ENCODE measurements at places on chromosomes 7 and 10.
A peak's percentile ranks its signal among the peaks of the same experiment; 100 is the strongest.

DNA sequence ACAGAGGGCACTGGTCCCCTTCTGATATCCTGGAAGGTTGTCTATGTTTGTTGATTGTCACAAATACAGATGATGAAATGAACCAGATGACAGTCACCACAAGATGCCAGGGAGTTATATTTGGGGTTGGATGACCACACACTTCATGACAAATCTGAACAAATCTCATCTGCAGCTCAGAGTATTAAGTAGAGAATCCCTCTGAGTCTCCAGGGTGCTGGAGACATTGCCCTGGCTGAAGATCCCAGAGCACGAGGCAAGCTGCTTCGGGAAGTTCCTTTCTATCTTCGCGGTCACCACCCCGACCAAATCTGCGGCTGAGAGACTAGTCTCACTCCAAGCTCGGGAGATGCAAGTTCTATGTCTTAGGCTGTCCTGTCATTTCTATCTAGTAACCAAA lies 9.0 kb downstream of the DENND2A start:
- DNase-seq = peak; percentile 62

DNA sequence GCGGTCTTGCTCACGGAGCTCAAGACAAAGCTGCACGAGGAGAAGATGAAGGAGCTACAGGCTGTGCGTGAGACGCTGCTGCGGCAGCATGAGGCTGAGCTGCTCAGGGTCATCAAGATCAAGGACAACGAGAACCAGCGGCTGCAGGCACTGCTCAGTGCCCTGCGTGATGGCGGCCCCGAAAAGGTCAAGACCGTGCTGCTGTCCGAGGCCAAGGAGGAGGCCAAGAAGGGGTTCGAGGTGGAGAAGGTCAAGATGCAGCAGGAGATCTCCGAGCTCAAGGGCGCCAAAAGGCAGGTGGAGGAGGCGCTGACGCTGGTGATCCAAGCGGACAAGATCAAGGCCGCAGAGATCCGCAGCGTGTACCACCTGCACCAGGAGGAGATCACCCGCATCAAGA lies 51.4 kb downstream of the JAKMIP3 start:
- DNase-seq = no peak

DNA sequence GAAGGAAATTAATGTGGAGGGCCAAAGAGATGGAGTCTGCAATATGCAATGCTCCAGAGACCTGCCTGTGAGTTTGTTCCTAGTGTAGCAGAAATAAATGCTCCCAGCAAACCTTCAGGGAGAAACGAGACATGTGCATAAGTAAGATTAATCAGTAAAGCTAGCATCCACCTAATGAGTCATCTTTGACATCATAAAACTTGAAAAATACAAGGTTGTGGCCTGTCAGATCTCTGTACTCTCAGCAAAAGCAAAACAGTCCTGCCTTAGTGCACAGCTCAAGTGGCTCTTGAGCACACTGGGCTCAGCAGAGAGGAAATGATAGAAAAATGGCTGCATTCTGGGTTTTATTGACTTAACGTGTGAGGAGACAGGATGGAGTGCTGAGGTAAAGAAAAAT lies 32.5 kb upstream of the ERCC6 start:
- no peak for DNase-seq

GRCh38 chr10:90885176-90885575 lies 13.4 kb downstream of the RPP30 start:
- DNase-seq = no peak

- DNase-seq = no peak
Observed at GRCh38 chr10:98411768-98412167, 3.2 kb downstream of the PYROXD2 start.

- DNase-seq = peak; percentile 83
Observed at GRCh38 chr7:131284702-131285419, 42.8 kb upstream of the MKLN1 start.

DNA sequence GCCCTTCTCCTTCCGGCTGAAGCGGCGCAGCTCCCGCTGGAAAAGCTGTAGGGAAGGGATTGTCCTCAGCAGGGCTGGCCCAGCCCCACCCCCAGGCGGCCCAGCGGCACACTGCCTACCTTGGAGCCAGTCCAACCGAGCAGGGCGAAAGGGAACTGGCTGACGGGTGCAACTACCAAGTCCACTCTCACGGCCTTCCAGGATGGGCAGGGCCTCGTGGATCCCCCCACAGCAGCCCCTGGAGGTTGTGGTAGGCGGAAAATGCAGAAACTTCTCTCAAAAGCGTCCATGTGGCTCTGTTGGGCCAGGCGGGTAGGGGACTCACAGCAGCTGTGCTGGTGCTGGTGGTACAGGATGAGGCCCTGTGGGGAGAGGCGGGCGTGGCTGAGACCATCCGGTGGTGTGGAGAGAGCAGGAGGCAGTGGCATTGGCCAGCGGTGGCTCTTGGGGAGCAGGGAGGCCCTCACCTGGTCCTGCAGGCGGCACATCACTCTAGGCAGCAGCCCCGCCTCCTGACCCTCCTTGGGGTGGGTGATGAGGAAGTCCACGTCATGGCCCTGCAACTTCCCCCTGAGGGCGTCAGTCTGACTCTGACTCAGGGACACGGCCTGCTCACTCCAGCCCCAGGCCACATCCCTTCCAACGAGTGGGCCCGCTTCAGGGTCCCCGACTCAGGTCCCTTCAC lies 8.4 kb upstream of the PGAM2 start:
- DNase-seq = peak; percentile 95

- DNase-seq = no peak
Observed at GRCh38 chr7:80740778-80741545, 102.5 kb downstream of the CD36 start.

DNA sequence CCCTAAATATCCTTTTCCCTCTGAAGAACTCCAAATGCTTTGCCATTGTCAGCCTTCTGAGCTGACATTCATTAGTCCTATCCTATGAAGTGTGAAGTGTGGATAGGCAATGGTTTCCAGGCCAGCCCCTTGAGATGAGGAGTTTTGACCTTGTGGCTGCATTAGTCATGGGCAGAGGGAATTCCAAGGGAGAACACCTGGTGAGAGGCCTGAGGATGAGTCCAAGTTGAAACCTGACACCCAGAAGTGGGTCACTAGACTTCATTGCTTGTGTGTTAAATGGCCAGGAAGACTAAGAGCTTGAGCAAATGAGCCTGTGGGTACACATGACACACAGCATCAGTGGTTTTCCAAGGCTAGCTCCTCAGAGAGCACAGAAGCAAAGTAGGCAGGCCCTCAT lies 260.8 kb downstream of the SKAP2 start:
- DNase-seq = no peak

GRCh38 chr10:101487399-101487798 lies 100.7 kb downstream of the POLL start:
- DNase-seq = no peak

- no peak for DNase-seq
Observed at GRCh38 chr10:34187201-34187600, 627.9 kb downstream of the PARD3 start.

DNA sequence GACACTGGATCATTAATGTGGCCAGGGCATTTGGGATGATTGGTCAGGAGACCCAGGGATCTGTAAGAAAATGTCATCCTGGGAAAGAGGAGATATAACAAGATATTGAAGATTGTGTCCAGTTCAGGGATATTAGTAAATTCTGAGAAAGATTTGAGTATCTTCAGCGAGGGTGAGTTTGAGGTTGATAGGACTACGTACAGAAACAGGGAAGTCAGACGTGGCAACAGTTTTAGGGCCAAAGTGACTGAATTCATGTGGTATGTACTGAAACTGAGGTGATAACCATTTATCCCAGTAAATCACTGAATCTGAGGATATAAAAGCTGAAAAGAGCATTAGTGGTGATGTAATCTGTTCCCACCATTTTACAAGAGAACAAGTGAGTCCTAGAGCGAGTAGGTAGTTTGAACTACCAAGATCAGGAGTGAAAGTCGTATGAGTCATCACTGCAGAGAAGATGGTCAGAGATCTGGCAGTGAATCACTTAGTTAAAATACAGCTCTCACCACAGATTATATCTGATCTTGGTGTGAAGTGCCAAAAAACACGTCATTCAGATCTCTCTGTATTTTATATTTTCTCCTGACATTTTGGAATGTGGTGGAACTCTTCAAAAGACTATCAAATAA lies 220.5 kb downstream of the CDK14 start:
- DNase-seq = no peak

GRCh38 chr10:68047122-68047521 lies 28.0 kb downstream of the HERC4 start:
- DNase-seq = no peak

DNA sequence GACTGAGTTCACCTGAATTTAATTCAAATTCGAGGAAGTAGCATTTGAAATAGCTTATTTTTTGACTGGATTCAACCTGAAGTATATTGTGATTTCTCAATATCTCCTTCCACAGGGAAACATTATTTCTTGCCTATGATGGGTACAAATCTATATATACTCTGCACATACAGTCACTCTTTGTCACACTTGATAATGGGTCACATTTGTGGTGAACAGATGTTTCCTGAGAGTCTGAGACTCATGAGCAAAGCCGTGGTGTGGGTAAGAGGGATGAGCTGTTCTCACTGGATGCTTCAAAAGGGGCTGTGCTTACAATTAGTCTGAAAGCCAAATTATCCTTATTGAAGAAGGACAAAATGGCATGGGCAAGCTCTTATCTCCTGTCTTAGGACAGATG lies 18.0 kb upstream of the TBXAS1 start:
- DNase-seq = no peak

- no peak for DNase-seq
Observed at GRCh38 chr10:44574596-44575480, 189.9 kb upstream of the CXCL12 start.

GRCh38 chr7:11642841-11643240 lies 189.2 kb downstream of the THSD7A start:
- DNase-seq = no peak

GRCh38 chr10:782751-783648 lies 93.5 kb upstream of the DIP2C start:
- peak; percentile 83 for DNase-seq

DNA sequence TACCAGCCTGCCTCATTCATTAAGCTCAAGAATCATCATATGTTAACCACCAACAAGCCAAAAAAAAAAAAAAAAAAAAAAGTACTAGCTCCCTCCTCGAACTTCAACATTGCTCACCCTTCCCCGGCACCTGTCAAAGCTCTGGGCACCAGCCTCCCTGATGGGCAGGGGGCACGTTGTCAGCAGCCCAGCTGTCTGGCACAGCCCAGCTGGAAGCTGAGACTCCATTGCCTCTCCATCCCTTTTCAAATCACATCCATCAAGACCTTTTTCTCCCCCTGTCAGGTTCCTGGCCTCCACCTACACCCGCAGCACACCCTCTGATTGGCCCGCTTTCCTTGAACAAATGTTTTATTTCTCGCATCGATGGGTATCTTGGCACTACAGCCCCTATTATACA lies 913.3 kb upstream of the AUTS2 start:
- no peak for DNase-seq

DNA sequence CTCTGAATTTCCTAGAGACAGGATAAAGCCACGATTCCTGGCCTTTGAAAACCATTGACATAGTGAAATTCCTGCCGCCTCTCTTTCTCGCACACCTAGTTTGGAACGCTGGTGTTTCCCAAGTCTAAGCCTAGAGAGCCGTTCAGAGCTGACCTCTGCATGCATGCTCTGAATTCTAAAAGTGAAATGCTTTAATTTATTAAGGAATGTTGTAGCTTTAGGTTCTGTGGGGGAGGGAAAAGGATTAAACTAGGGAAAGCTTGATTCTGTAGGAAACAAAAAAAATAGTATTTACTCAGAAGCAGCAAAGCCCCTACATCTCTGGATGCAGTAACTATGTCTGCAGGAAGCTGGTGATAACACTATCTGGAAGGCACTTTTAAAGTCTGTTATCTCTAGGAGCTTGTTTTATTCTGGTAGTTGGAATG lies 27.3 kb downstream of the PFKP start:
- no peak for DNase-seq
